ENCODE measurements at places on chromosomes 12 and 14.
A peak's percentile ranks its signal among the peaks of the same experiment; 100 is the strongest.

GRCh38 chr12:52714887-52715281 is 11.6 kb upstream of the KRT77 start:
- no peak for DNase-seq

DNA sequence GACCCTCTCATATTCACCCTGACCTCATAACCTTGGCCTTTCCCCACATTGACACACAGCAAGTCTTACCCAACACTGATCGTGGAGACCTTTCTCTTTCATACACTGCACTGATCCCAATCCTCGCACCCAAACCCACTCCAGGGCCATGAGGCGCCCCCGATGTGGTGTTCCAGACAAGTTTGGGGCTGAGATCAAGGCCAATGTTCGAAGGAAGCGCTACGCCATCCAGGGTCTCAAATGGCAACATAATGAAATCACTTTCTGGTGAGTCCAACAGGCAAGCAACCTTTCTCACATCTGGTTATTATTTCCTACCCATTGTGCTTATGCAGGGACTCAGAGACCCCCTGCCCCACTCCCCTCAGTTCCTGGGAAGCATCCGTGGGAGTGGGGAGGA is 5.4 kb downstream of the MMP14 start:
- DNase-seq: no peak

DNA sequence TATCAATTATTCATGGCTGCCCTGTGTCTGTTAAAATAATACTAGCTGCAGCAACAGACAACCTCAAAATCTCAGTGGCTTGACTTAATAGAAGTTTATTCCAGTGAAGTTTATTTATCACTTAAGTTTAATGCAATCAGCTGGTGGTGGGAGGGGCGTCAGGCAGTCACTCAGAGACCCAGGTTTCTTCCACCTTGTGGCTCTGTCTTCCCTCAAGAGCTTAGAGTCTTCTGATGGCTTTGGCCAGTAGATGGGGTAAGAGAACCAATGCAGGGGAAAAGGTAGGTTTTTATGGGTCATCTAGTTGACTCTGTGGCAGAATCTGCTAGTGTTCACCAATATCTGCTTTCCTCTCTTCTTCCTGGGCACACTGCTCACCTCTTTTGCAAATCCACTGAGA is 668.9 kb downstream of the AACS start:
- no peak for DNase-seq

DNA sequence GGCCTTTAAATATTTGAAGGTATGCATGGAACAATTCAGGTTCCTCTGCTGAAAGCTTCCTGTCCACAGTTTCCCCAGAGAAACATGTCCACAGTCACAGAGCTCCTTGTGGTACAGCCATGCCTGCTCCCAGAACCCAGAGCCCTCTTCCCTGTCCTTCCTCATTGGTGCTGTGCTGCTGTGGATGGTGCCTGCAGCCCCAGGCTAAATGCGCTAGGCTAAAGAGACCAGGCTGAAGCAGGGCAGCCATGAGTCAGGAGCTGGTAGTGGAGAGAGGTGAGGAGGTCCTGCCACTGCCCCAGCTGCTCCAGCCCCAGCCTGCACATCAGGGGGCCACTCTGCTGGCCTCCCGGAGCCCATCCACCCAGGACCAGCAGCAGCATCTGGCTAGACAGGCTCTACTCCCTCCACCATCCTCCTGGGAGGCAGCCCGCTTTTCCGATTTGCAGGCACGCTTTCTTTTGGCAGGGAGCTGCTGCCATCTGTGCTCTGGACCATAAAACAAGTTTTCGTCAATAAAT is 65.4 kb upstream of the DDX11 start:
- DNase-seq: no peak

- DNase-seq: no peak
Observed at GRCh38 chr14:78029601-78030372, 140.4 kb upstream of the NRXN3 start.

DNA sequence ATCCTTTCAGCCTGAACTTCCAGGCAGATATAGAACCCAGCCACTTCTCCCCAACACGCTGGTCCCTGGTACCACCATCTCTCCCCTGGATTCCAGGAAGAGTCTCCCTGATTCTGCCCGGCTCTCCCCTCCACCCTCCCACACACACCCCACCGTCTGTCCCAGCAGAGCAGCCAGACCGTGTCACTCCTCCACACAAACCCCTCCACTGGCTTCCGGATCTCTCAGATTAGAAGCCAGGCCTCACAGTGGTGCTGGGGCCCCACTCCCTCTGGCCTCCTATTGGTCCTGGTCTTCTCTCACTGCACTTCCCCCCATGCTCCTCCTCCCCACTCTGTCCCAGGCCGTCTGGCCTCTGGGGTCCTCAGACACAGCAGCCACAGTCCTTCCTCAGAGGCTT is 52.4 kb upstream of the CDKN3 start:
- DNase-seq: no peak

GRCh38 chr14:43647302-43647701 is 859.8 kb downstream of the FSCB start:
- DNase-seq: no peak

DNA sequence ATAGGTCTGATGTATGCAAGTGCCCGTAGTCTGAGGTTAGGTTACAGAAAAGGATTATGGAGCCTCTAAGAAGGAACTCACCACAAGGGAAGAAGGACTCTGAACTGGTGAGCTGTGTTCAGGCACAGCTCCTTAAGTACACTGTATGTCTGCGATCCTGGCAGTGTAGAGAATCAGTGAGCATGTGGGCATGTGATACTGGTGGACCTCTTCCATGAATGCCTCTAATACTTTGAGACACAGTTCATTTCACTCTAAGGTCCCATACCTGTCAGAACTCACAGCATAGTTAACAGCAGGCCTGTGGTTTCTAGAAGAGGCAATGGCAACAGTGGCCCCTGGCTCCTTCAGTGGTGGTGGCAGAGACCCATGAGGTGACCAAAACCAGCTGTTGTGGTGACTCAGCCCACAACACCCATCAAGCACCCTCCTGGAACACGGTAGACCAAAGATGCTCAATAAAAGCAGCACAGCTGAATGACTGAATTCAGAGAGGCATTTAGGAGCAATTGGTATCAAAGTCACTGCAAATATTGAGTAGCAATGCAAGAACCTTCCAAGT is 6.9 kb upstream of the OR6J1 start:
- no peak for DNase-seq

DNA sequence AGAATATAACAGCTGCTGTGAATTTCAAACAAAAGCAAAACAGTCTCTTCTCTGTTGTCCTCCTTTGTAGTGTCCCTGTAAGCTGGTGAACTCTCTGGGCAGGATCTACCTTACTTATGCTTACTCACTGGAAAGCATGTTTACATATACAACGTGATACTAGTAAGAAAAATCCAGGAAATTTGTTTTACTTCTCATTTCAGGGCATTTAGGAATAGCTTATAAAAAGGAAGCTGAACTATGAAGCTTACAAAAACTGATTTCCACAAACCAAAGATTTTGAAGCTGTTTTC is 311.0 kb downstream of the NOVA1 start:
- DNase-seq: no peak

- DNase-seq: no peak
Observed at GRCh38 chr12:78863482-78864402, 832 bp upstream of the SYT1 start.

GRCh38 chr12:119788786-119789185 is 88.3 kb downstream of the CIT start:
- DNase-seq: no peak

DNA sequence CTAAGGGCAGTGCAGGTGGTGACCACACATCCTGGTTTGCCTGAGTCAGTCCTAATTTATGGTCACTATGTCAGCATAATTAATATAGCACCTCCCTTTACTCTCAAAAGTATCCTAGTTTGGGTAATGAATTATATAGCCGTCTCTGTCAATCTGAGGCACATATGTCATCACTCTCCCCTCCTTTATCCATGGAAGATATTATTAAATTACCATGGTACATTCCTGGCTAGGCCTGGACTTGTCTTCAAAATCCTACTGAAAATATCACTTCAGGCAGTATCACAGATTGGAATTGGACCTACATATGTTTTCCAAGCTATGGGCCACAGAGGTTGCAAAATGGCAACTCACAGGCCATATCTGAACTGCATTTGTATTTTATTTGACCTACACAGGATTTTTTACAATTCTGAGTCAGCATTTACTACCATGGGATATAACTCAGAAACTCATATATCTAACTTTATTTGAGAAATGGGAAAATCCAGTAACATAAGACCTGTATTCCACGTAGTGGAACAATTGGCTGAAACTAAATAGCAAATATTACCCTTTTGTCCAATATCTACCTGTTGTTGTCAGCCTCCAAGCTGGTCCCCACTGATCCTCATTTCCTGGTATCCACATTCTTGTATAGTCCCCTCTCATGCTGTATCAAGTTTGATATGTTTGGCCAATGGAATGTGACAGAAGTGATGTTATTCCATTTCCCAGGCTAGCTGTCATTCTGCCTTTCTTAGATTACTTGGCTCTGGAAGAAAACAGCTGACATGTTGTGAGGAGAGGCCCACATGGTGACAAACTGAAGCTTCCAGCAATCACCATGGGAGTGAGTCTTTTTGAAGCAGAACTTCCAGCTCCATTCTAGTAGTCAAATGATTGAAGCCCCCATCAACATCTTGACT is 102.5 kb upstream of the MDM1 start:
- no peak for DNase-seq

DNA sequence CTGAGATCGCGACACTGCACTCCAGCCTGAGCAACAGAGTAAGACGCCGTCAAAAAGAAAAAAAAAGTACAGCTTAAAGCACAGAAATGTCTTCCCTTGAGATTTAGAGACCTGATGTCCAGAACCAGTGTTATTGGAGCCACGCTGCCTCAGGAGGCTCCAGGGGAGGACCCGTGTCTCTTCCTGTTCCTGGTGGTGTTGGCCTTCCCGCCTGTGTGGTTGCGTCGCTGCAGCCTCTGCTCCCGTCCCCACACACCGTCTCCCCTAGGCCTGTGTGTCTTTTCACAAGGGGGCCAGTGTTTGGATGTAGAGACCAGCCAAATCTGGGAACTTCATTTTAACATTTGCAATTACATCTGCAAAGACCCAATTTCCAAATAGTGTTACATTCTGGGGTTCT is 8.6 kb upstream of the FBRSL1 start:
- no peak for DNase-seq

GRCh38 chr14:89131004-89131750 is 285.9 kb downstream of the FOXN3 start:
- no peak for DNase-seq

- no peak for DNase-seq
Observed at GRCh38 chr14:49598189-49598484, 603 bp upstream of the LRR1 start.

DNA sequence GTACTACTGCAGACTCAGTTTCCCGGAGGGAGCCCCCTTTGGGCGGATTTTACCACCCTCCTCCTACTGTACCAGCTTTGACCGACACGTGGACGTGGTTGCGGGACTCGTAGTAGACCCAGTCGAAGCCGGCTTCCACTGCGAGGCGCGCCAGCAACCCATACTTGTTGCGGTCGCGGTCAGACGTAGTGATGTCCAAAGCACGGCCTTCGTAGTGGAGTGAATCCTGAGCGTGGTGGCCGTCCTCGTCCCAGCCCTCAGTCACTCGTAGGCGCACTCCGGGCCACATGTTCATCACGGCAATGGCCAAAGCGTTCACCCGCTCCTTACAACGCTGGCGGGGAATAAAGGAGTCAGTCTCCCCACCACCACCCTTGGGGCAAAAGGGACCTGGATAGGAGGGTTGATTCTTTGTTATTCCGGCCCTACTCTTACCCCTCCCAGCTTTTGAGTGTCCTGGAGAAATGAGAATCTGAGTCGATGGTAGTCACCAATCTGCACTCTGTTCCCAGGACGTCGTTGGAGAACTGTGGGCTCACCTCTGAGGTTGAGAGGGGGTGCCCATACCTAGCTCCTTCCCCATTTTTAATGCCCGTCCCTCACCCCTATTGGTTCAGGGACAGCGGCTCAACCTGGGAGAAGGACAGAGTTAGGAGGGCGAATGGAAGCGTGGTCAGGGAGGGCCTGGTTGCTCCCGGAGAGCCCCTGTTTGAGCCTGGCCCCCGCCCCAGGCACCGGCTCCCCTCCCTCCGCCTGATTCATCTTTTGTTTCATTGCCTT is 3.4 kb downstream of the DHH start:
- DNase-seq: no peak

DNA sequence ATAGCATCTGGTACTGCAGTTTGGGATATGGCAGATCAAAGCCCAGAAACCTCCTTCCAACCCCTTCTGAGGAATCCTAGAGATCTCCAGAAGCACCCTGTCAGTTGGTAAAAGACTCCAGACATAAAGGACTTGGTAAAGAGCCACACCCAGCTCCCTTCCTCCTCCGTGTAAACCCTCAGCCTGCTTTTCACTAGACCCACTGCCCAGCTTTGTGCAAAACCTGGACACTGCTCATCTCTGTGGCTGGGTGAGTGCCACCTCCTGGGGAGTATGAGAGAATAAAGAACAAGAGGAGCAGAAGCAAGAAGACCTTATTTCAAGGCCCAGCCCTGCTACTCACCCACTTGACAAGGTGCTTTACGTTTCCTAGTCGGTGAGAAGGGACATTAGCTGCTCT is 33.0 kb downstream of the ANO2 start:
- no peak for DNase-seq

- DNase-seq: no peak
Observed at GRCh38 chr14:68403191-68404145, 389.4 kb downstream of the ZFP36L1 start.

DNA sequence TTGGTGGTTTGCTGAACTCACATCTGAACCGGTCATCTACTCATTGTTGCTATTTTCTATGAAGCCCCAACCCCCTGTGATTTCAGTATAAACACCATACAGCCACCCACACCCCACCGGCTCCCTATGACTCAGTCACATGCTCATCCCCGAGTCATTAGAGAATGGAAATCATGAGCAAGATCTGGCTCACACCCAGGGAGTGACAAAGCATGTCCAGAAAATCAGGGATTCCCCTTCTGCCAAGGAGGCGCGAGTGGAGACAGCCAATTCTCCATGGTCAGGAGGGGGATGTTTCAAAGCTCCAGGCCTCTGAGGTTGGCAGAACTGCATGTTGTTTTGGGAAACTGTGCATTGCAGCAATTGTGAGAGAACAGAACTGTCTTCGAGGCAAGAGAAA is 657.5 kb upstream of the TBX3 start:
- no peak for DNase-seq

GRCh38 chr14:58460772-58461171 is 33.3 kb downstream of the KIAA0586 start:
- DNase-seq: no peak

- no peak for DNase-seq
Observed at GRCh38 chr14:36455241-36455627, 64.8 kb downstream of the NKX2-1 start.

- peak; percentile 41 for DNase-seq
Observed at GRCh38 chr12:124566997-124567672, at the start of gene NCOR2. Gene NCOR2, minus strand, starts transcription at chr12:124567612. Its CDS starts 72,361 bp downstream, at chr12:124495251.

GRCh38 chr14:43938588-43939281 is 568.3 kb downstream of the FSCB start:
- DNase-seq: no peak

GRCh38 chr12:33529031-33529430 is 89.4 kb upstream of the SYT10 start:
- DNase-seq: no peak
